ENCODE measurements at places on chromosomes 1 and 21.
A peak's percentile ranks its signal among the peaks of the same experiment; 100 is the strongest.

- no peak for DNase-seq
These were observed 106.4 kb upstream of the DPYD start for GRCh38 chr1:98027103-98027705.

DNA sequence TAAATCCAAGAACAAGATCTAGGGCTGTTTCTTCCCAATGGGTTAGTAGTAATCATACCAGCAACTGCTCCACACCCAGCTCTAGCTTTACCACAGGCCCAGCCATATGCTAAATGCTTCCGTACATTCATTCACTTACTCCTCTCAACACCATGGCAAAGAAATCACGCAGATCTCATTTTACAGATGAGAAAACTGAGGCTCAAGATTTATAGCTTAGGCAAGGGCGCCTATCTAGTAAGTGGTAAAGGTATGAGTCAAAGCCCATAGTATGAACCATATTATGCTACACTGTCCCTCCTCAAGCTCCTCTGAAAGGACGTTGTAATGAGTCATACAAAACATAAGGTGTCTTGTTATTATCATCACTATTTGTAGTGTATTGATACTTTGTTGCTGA, 82.2 kb downstream of the NIBAN1 start:
- DNase-seq, result no peak

GRCh38 chr1:93908394-93909145, 660 bp downstream of the GCLM start:
- DNase-seq, result peak; percentile 1

DNA sequence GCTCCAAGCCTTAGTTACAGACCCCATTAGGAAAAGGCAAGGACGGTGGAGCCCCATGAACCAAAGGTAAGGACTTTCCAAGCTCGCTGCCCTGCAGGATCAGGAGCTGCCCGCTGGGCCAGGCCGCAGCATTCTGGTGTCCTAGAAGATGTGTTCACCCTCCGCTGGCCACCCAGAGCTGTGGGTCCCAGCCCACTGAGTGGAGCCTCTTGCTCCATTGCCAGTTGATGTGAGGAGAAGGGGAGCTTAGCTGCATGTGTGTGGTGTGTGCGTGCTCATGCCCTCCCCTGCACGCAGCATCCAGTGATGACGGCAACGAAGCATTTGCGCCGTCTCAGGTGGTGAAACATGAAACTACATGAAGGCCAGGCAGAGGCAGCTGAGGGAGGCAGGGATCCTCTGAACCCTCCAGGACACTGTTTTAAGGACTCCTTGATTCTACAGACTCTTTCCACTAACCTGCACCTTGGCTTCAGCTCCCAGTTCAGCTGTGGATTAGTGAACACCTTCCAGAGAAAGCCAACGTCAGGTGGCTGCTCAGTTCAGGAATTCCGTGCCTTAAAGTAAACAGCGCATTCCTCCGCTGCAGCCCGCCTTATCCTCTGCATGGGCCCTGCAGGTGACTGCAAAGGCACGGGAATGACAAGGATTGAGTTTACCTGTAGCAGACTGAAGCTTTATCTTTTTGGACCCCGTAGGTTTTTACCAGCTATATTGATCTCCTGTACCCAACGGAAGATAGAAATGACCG, 48.7 kb downstream of the SMYD2 start:
- no peak for DNase-seq

GRCh38 chr1:180722586-180722985, 90.8 kb downstream of the XPR1 start:
- DNase-seq, result no peak

- DNase-seq, result no peak
These were observed 82.6 kb upstream of the EDEM3 start for GRCh38 chr1:184836934-184837895.

DNA sequence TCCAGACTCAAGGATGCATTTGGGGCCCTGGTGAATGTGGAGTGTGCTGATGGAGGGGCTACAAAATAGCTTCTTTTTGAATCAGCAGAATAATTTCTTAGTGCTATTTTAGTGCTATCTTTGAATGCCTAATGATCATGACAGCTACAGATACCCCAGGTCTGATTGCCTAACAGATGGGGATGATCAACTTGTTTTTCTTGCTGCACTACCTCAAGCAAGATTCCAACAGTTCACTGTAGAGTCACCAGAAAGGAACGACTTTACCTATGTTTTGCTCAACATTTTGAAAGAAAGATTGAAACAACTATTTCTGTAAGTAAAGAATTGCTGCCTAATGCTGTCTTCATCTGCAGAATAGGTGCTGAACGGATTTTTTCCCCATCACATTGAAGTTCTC, 42.6 kb upstream of the VAV3 start:
- DNase-seq, result no peak

- DNase-seq, result no peak
These were observed 20.3 kb downstream of the CD1B start for GRCh38 chr1:158311066-158311465.

DNA sequence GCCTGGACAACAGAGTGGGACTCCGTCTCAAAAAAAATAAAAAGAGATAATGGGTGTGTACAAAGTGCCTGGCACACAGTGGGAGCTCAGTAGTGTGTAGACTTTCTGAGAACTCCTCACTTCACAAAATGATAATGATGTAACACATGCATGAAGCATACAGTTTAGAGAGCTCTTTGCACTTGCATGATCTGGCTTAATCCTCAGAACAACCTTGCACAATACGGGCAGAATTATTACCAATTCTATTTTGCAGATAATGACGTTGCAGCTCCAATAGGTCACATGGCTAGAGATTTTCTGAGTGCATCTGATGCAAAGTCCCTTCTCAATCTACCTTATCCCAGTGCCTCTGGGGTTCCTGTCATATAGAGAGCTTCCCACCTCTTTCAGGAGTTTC, 71.4 kb downstream of the CD247 start:
- no peak for DNase-seq

- DNase-seq, result no peak
These were observed 585.7 kb upstream of the CAMK1G start for GRCh38 chr1:208997726-208998312.

GRCh38 chr1:194629011-194629410, 1442.6 kb upstream of the B3GALT2 start:
- no peak for DNase-seq

DNA sequence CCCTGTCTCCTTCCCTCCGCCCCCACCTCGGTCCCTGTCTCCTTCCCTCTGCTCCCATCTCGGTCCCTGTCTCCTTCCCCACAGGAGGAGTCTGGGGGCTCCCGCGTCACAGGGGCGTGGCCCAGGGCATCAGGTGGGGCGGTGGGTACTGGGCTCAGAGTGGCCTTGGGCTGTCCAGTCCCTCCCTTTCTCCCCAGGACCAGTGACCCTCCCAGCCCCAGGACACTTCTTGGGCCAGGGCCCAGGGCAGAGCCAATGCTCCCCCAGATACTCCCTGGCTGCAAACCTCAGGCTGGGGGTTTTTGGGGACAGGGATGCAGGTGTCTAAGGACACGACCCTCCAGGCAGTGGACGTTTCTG, 6.8 kb upstream of the RNF223 start:
- no peak for DNase-seq

GRCh38 chr1:225577241-225577640, 75.7 kb downstream of the ENAH start:
- DNase-seq, result no peak

GRCh38 chr1:174230399-174230798, 71.1 kb downstream of the RABGAP1L start:
- DNase-seq, result no peak

- DNase-seq, result no peak
These were observed 97.0 kb upstream of the GRIK3 start for GRCh38 chr1:37131281-37131680.

GRCh38 chr1:234975941-234976860, 152.4 kb downstream of the TOMM20 start:
- DNase-seq, result no peak

DNA sequence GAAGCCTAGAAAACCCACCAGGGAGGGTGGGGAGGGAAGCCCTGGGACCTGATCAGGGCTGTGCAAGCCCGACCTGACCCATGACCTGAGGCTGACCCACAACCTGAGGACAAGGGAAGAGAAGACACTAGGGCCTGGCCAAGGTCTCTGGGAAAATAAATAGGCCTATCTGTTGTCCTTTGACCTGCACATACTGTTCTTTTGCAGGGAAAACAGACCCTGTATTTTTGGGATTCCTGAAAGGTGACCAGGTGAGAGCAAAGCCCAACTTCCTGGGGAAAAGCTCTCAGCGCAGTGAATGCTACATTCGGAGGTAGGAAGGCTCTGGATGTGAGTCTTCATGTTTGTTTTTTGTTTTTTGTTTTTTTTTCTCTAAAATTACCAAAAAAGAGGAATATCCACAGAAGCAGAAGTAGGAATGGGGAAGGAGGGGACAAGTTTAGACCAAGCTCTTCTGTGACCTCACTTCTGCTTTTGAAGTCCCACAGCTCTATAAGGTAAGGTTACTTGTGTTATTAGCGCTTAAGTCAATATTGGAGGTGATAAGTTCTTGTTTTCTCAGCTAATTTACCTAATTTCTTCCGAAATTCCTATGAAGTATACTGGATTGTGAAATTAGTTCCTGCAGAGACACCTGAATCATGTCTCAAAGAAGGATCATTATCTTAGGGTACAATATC, 26.2 kb upstream of the LYST start:
- DNase-seq, result no peak

DNA sequence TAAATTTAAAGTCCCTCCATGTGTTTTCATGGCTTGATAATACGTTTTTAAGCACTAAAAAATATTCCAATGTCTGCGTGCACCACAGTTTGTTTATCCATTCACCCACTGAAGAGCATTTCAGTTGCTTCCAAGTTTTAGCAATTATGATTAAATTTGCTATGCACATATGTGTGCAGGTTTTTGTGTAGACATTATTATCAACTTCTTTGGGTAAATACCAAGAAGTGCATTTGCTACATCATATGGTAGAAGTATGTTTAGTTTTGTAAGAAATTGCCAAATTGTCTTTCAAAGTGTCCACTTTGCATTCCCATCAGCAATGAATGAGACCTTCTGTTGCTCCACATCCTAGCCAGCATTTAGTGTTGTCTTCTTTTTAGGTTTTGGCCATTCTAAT, 550.0 kb downstream of the BRINP3 start:
- DNase-seq, result no peak

DNA sequence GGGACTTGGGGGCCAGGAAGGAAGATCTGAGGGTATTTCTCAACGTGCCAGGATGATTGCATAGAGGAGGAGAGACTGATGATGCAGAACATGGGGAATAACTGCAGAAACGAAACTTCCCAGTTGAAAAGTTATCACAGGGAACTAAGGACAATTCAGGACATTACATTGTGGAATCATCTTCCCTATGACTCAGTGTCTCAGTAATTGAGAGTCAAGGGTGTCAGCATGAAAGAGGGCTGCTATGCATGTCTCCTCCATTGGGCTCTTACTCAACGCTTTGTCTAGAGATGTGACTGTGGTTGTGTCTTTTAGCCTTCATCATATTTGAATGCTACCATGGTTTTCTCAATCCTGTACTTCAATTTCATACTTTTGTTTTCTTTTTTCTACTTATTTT, 48.9 kb upstream of the PTGFR start:
- no peak for DNase-seq

- DNase-seq, result no peak
These were observed 31.2 kb upstream of the ZNF678 start for GRCh38 chr1:227532019-227532619.

DNA sequence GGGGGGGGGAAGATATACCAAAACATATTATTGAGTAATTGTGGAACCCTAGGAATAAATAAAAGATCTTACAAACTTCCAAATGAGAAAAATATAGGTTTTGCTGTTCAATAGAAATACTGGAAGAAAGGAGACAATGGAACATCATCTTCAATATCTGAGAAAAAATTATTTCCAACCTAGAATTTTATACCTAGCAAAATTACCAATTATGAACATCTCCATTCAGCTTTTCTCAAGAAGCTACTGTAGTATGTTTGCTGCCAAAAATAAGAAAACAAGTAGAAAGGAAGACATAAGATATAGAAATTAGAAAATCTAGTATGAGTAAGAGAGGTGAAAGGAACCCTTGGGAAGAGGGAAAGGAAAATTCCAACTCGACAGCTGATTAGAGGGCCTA, 84.0 kb downstream of the GPR52 start:
- DNase-seq, result no peak

Measured in stimulated activated CD4-positive, alpha-beta T cell treated with anti-CD3 and anti-CD28 coated beads, Interleukin-1b, Interleukin-23, amount 100 ng/mL, for 1 hour (primary cell).